Fibroblast of mammary gland (primary cell): ENCODE measurements at places on chromosomes 3 and 15.

GRCh38 chr3:186315581-186316354 is 46.3 kb downstream of the DGKG start:
- peak; percentile 70 for DNase-seq

- DNase-seq = no peak
Measured at GRCh38 chr3:137041686-137042085, 83.9 kb downstream of the IL20RB start.

DNA sequence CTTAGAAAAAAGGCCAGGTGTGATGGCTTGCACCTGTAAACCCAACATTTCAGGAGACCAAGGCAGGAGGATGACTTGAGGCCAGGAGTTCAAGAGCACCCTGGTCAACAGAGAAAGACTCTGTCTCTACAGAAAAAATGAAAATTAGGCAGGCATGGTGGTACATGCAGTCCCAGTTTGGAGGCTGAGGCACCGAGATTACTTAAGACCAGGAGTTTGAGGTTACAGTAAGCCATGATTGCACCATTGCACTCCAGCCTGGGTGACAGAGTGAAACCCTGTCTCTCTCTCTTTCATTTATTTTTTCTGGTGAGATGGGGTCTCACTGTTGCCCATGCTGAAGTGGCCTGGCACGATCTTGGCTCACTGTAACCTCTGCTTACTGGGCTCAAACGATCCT is 24.7 kb downstream of the IP6K1 start:
- DNase-seq = no peak

DNA sequence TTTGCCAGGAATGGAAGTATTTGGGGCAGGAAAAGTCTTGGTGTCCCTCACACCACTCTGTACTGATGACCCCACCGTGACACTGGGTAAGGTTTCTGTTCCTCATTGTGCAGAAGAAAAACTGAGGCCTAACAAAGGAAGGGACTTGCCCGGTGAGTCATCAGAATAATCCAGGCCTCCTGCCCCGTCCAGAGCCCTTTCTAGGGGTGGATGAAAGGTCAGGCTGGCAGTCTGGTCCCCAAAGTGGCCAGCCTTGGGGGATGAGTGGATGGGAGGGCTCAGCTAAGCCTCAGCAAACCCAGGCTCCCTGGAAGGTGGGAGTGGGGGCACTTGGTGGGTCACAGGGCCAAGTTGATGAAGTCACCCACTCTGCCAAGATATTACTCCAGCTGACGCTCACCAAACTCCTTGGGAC is 2.3 kb upstream of the DNAH1 start:
- peak; percentile 41 for DNase-seq

DNA sequence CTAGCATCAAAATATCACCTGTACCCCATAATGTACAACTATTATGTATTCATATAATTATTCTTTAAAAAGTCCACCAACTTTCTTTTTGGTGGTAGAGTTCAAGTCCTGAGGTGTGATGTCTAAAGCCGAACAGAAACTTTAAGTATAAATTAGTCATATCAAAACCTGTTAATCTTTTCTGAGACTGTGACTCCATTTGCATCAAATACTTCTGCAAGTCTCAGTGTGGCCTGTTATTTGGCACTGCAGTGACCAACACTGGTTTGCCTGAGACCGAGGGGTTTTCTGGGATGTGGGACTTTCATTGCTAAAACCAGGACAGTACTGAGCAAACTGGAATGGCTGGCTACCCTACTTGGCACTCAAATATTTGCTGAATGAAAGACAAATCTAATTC is 7.3 kb downstream of the NGLY1 start:
- DNase-seq = no peak

DNA sequence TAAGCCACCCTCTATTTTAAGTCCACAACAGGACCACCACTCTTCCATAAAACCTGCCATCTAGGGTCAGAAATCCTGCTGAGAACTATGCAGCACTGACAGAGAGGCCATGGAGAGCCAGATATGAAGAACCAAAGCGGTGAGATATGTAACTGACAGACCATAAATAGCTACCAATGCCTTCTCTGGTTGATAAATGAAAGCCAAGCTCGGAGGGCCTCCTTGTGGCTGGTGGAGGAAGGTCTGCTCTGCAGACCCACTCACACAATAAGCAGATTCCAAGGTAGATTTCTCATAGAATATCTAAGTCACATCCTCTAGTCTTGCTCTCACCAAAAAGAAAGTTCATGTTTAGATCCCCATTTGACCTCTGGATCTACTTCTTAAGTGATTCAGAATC is 38.9 kb downstream of the RYK start:
- DNase-seq = peak; percentile 60

- DNase-seq = peak; percentile 89
Measured at GRCh38 chr3:69182588-69183316, 60.4 kb upstream of the LMOD3 start.

DNA sequence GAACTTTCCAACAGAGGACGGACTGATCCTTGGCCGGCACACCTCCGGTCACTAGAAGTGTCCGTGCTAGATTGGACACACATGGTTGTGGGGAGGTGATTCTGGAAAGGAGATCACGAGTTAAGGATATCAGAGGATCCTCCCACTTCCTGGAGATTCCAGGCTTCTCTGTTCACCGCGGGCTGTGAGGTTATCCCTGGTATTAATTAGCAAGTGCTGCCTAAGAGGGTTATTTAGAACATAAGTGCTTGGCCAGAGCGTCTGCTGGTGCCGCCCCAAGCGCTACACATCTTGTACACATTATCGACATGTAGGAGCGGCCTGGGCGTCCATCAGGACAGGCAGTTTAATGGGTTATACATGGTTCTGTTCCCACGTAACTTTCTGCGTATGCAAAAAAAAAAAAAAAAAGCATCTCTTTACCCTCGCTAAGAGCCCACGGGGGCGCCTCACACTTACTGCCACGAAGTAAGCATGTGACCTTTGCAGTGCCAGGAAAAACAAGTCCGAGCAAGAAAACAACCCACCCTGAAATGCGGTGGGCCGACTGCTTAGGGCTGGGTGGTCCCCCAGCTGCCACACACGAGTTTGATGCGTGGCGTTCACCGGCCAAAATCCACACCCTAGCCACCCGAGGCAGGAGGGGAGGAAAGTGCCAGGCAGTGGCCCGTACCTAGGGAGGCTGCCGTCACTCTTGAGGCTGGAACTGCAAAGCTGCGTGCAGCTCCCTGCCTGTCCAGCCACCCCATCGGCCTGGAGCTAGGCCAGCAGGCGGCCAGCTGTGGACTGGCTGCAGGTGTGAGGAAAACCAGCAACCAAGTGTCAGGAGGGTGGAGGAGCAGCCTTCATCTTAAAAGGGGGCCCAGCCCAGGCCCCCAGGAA is 78.0 kb downstream of the CPN2 start:
- DNase-seq = peak; percentile 70

GRCh38 chr3:126137490-126138130 is 42.8 kb downstream of the ALDH1L1 start:
- DNase-seq = no peak

DNA sequence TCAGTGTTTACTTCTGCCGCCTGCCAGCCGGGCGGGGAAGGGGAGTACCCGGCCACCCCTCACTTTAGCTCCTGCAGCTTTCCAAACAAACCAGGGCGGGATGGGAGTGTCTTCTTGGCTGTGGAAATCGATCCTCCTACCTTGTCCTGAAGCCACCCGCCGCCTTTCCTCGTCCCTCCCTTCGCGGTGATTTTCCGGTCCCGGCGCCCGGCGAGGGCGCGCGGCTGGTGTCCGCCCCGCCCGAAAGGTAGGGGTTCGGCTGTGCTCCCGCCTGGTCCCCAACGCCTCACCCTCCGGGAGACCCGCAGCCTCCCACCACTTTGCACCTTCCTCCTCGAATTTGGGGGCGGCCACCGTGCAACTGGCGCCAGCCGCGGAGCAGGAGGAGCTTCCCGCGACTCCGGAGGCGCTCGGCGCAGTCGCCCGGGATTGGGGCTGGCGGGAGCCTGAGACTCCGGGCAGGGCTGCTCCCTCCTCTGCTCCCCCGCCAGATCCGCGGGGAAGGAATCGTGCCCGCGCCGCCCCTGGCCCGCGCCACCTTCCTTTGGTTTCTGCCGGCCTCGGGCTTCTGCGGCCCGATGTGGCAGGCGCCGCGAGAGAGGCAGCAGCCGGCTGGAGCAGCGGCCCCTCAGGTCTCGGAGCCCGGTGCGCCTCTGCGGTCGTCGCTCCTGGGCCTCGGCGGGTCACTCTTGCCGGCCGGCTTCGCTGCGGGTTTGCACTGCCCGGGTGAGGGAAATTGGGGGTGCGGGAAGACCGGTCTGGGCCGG is 30.7 kb upstream of the ST3GAL6 start:
- no peak for DNase-seq

- DNase-seq = peak; percentile 65
Measured at GRCh38 chr15:48641416-48641815, 4.1 kb downstream of the FBN1 start.

DNA sequence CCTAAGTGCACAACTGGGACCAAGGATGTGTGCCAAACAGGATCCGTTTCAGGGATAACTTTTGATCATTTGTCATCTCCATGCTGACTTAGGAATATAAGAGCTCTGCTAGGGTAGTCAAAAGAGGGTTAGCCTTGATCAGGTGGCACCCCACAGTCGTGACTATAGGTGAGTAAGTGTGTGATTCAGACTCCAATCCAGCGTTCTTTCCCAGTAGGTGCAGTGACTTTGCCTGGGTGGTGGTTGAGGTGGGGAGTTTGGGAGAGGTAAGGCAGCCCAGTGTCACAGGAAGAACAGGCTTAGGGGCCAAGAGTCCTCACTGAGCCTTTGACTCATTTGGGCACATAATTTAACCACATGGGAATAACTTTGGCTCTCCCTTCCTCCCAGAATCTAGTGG is 51.0 kb downstream of the CHDH start:
- no peak for DNase-seq

GRCh38 chr15:89299896-89300295 is 34.7 kb downstream of the POLG start:
- peak; percentile 58 for DNase-seq

DNA sequence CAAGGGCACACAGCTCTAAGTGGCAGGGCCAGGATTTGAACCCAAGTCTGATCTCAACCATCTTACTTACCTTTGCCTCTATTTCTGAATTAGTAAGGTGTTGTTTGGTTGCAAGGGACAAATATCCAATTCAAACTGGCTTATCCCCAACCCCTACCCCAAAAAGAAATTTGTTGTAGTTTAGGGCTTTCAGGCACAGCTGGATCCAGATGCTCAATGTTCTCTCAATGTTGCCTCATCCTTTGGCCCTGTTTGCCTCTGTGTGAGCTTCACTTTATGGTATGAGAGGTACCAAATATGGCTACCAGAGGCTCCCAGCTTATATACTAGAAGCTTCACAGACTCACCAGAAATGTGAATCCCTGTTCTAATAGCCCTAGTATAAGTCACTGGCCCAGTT is 499.9 kb downstream of the SHQ1 start:
- DNase-seq = no peak

- DNase-seq = peak; percentile 53
Measured at GRCh38 chr3:124829819-124830554, 57.2 kb downstream of the ITGB5 start.

DNA sequence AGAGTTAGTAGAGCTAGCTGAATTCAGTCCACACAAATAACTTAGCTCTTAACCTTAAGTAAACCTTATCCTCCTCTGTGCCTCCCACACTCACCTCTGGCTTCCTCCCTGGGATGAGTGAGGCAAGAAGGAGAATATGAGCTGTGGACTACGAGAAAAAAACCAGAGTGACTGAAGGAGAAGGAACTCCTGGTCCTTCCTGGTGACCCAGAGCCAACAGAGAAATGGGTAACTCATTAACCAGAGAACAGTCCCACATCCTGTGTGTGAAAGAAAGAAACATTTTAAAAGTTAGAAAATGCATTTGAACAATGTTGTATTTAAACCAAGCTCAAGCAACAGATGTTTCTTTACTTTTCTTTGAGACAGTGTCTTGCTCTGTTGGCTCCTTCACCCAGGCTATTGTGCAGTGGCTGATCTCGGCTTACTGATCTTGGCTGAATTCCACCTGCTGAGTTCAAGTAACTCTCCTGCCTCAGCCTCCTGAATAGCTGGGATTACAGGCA is 27.5 kb upstream of the FAM81A start:
- DNase-seq = peak; percentile 7

GRCh38 chr15:71678191-71678590 is 132.2 kb upstream of the NR2E3 start:
- peak; percentile 28 for DNase-seq

DNA sequence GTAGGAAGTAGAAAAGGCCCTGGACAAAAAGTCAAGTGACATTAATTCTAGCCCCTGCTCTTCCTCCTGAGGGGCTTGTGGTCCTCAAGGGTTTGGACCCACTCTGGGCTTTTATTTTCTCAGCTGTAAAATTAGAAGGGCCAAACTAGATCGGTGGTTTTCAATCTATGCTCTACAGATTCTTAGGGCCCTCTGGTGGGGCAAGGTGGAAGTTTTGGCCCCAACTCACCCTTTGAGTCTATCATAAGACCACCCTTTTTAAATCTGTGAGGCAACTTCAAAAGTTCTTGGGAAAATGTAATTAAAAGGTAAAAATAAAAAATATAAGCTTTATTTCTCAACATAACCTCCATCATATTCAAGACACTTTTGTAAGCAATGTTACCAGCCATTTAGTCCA is 25.6 kb upstream of the CFAP161 start:
- DNase-seq = no peak

DNA sequence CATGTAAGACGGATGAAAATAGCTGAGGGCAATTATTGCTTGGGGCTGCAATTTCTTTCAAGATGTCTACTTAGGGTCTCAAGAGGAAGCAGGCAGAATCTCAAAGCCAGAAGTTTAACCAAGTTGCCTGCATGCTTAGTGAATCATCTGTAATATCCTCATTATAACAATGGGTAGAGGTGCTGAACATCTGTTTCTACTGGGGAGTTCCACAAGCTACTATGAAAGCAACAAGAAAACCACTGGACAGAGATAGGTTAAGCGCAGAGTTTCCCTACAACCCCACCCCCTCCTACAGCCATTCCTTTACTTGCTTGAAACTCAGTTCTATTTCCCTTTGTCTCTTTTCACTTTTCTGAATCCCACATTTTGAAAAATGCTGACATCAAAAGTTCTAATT is 759.4 kb upstream of the GBE1 start:
- DNase-seq = no peak

GRCh38 chr3:22265403-22265802 is 514.4 kb upstream of the ZNF385D start:
- DNase-seq = no peak

DNA sequence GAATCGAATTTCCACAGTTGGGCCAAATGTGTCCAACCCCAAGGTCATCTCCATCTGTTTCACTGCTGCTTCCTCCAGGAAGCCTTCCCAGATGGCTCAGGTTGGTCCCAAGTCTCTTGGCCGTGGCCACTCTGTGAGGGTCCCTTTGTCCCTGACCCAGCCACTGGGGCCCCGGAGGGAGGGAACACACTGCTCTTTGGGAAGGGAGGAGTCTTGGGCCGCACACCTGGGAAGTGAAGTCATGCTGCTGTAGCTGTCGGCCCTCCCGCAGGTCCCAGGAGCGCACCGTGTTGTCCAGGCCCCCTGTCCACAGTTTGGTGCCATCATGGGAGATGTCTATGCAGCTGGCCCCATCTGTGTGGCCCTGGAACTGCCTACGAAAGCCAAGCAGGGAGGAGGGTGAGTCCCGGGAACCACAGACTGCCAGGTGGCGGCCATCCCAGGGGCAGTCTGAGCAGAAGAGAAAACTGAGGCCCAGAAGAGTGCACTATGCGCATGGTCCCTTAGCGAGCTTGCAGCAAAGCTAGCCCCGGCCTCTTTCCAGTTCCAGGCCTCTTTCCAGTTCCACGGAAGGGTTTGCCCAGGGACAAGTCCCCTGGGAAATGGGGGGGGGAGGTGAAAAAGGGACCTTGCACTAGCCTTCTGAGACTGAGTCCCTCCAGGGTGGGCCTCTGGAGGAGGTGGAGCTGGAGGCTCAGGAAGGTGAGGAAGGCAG is 44.6 kb downstream of the TLE3 start:
- no peak for DNase-seq

- peak; percentile 97 for DNase-seq
Measured at GRCh38 chr3:16448639-16449070, 64.8 kb downstream of the RFTN1 start.

- no peak for DNase-seq
Measured at GRCh38 chr3:114206342-114206741, 27.5 kb upstream of the DRD3 start.
